ENCODE measurements at places on chromosomes 12 and 14.

DNA sequence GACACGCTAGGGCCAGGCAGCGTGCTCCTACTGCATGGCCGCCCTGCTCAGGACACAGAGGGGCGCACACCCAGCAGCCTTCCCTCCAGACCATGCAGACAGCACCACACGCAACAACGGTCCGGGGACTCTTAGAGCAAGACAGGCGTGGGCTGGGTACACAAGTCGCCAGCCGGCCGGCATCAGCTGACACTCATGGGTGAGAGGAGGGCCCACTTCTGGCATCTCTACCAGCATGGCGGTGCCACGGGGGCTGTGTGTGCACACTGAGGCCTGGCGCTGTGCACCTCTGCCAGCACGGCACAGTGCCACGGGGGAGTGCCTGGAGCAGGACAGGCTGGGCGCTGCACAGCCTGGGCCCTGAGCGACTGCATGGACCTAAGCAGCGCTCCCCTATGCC, 6.7 kb upstream of the BTBD6 start:
- no peak for DNase-seq

DNA sequence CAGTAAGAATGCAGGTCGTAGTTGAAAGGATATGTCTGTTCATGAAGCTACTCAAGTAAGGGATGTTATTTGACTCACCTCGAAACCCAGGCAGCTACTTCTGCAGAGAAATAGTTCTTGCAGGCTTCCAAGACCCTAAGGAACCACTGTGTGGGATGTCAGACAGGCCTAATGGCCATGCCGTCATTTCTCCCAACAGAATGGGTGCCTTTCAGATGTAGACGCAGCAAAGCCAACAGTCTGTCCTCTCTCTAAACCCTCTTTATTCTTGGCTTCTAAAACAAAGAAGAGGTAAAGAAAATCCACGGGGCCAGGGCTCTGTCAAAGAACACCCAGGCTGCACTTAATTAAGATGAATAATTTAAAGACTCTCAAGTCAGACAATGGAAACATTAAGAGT, 19.0 kb upstream of the ACTN1 start:
- DNase-seq, result no peak

DNA sequence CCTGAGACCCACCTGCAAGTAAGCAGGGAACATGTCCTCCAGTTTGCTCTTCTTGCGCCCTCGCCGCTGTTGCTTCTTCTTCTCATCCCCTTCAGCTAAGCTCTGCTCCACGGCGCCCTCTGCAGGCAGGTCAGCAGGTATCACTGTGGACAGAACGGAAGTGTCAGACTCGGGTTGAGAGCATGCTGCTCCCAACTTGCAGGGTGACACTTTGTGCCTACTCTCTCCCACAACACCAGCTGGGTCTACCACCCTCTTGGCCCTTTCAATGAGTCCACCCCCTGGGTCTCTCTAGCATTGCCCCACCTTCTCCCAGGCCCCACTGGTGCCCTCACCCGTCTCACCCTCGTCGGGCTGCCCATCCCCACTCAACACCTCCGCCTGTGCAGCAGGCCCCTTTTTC, 16.7 kb downstream of the KMT2D start:
- peak; percentile 57 for DNase-seq

DNA sequence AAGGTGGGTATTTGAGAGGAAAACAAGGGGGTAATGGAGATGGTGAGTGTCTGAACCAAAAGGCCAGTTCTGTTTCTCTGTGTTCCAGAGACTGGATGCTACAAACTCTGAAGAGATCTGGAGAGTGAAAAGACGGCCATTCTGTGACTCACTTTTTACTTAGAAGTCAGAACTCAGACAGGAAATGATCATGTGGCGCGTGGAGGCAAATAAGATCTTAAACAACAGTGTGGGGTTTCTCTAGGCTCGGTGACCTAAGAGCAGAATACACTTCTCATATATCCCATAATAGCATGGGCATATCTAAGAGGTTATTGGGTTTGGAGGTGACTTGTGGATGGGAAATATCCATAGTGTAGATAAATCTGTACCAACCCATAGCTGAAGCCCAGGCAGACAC, 463.5 kb downstream of the TMEM132D start:
- no peak for DNase-seq

- DNase-seq, result no peak
Measured at GRCh38 chr12:30898846-30899245, 27.7 kb upstream of the TSPAN11 start.

DNA sequence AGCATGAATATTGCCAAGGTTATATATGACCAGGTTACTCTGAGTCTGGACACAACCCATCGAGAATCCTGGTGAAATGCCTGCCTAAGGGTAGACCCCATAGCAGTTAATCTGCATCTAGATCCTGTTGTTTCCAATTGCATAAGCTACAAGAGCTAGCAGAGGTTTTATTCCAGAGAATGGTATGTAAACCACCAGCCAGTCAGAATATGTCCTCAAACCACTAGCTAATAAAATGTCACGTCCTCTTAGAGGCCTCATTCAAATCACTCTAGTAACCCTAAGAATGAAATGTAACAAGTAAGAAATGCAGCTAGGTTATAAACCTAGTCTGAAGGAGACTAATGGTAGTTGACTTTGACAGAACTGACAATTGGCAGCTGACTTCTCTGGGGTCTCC, 9.0 kb upstream of the YLPM1 start:
- DNase-seq, result no peak

- DNase-seq, result no peak
Measured at GRCh38 chr12:118356809-118357256, 15.9 kb downstream of the TAOK3 start.

DNA sequence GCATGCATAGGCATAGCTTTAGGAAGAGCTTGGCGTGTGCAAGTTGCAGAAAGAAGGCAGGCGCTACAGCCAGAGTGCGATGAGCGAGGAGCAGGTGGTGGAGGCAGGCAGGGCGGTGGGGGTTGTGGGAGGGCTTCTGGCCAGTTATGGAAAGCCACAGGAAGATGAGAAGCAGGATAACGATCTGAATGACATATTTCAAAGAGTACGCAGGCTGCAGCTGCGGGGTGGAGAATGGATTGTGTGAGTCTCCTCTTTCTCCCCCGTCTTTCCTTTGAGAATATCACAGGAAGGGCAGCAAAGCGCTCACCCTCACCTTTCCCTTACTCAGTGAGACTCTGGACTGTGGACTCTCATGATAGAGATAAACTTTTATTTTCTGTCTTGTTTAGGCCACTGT, 48.7 kb upstream of the PLXNC1 start:
- DNase-seq, result no peak

- no peak for DNase-seq
Measured at GRCh38 chr14:100374876-100375265, 51.7 kb downstream of the SLC25A47 start.

- no peak for DNase-seq
Measured at GRCh38 chr12:18823461-18823860, 85.5 kb downstream of the CAPZA3 start.

- no peak for DNase-seq
Measured at GRCh38 chr14:47153746-47154145, 502.2 kb upstream of the RPL10L start.

- no peak for DNase-seq
Measured at GRCh38 chr14:104299993-104300761, 161.8 kb downstream of the KIF26A start.

DNA sequence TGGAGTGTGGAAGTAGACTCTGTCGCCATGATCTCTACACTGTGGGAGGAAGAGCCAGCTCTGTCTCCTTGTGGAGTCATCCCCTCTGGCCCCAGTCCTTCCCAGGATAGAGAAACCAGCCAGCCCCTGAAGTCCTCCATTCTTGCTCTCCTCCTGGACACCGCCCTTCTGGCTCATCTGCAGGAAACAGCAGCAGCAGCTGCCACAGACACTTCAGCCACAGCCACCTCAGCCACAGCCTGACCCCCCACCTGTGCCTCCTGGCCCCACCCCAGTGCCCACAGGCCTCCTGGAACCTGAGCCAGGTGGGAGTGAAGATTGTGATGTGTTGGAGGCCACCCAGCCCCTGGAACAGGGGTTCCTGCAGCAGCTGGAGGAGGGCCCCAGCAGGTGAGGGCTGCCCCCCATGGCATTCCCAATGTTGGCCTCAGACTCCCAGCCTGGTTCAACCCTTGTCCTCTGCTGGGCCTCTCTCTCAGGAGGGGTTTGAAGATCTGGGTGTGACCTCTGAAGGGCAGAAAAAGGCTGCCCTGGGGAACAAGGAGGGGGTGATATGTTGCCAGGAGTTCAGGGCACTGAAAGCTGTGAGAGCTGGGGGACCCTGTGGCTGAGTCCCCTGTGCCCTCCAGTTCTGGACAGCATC, 10.5 kb downstream of the PRPF40B start:
- no peak for DNase-seq

DNA sequence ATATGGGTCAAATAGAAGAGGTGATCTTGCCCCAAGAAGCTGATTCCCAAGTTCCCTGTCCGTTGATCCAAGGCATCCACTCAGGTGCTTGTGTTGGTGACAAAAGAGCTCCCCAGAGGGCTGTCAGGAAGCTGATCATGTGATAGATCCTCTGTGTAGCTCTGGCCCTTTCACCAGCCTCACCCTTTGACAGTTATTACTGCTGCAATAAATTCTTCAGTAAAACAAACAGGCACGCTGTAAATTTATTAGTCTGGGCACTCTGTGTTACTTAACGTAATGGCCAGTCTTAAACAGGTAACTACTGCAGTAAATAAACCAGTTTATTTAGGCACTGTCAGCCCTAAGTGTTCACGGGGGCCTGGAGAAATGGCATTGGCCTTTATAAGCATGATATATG, 473.9 kb downstream of the BCL11B start:
- no peak for DNase-seq

DNA sequence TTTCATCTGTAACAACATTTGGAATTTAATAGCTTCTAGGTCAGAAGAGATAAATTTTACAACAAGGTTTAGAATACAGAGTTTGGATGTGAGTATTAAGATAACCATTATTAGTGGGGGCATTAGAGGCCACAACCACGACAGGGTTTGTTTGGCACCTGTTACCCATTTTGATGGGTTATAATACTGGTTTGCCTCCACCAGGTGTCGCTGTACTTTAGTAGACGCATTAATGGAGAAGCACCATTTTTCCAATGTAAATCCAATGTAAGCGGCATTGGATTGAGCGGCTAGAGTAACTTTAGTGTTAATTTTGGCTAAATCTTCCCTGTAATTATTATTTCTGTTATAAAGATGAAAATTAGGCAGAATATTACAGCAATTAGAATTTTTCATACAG, 136.2 kb downstream of the SLCO1B3 start:
- no peak for DNase-seq

DNA sequence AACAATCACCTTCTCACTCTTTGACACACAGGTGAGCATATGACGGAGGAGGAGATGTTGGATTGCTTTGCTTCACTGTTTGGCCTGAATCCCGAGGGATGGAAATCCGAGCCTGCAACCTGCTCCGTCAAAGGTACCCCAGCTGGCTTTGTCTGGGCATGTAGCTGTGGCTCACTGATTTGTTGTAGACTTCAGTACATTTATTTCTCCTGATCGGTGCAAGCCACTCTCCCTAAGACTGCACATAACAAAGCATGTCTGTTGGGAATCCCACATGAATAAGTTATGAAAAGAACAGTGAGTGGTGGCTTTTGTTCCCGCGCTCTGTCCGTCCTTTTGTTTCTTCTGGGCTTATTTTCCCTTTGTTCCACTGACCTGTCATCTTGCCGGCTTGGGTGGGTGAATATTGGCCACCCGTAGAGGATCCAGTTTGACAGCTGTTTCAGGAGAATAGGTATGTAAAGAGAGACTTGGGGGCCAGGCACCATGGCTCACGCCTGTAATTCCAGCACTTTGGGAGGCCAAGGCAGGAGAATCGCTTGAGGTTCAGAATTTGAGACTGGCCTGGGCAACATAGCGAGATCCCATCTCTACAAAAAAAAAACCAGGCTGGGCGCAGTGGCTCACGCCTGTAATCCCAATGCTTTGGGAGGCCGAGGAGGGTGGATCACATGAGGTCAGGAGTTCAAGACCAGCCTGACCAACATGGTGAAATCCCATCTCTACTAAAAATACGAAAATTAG, 20.0 kb upstream of the BCL7A start:
- no peak for DNase-seq

DNA sequence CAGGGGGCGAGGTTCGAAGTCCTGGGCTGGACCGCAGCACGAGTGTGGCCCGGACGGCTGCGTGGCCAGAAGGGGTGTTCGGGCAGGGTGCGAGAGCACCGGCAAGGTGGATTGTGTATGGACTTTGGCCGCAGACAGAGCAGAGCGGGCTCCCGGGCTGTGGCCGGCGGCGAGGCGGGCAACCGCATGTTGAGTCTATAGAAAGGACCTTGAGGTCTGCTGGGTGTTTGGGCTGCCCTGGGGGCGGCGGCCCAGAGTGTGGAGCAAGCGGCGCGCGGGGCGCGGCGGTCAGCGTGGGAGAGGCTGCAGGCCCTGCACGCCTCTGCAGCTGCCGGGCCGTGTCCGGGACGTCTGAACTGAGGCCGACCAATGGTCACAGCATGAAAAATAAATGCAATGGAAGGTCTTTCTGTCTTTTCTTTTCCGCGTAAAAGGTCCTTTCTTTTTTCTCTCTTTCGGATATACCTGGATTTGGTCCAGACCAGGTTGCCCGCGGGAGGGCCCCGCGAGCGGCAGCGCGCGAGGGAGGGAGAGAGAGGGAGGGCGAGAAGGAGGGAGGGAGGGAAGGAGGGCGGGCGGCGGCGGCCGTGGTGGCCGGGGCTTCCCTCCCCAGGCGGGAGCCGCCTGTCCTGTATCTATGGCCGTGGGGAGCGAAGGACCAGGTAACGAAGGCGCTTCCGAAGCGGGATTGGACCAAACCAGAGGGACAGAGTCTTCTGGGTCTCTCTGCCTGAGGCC, 5.5 kb upstream of the HOXC9 start:
- DNase-seq, result no peak

DNA sequence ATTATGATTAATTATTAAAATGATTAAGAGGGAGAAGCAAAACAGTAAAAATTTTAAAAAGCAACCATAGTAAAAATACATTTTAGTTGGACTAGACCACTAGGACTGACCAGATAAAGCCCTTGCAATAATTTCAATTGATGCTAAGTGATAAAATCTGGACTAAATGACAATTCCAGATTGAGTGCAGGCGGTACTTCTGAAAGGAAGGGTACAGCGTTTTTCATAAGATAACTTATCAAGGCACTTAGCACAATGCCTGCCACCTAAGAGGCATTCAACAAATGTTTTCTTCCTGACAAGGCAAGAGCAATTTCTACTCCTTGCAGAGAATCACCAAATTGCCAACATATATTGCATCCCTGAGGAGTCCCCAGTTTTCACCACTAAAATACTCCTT, 37.7 kb upstream of the OAS1 start:
- DNase-seq, result no peak

DNA sequence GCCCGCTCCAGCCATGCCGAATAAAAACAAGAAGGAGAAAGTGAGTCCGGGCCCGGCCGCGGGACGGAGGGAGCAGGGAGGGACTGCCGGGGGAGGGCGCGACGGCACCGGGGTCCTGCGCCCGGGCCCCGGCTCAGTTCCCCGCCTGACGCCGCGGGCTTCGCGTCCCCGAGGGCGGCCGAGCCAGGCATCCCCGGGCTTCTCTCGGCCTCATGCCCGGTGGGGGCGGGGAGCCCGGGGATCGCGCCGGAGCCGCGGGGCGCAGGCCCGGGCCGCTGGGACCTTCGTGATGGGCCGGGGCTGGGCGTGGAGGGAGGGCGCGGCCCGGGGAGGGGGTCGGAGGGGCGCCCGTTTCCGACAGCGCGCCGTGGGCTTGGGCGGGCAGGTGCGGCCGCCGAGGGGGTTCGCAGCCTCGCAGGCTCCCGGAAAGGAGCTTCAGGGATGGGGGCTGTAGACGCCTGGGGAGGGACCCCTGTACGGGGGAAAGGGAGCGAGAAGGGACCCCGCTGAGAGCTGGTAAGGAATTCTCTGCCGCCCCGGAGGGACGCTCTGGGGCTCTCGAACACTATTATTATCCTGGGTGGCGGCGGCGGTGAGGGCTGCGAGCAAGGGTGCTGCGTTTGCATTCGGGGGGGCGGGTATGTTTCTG, 496 bp downstream of the PPP2R5C start:
- no peak for DNase-seq
